ENCODE measurements at places on chromosomes 1 and 21.

- DNase-seq = no peak
These were observed 21.9 kb downstream of the USP48 start for GRCh38 chr1:21761052-21761451.

DNA sequence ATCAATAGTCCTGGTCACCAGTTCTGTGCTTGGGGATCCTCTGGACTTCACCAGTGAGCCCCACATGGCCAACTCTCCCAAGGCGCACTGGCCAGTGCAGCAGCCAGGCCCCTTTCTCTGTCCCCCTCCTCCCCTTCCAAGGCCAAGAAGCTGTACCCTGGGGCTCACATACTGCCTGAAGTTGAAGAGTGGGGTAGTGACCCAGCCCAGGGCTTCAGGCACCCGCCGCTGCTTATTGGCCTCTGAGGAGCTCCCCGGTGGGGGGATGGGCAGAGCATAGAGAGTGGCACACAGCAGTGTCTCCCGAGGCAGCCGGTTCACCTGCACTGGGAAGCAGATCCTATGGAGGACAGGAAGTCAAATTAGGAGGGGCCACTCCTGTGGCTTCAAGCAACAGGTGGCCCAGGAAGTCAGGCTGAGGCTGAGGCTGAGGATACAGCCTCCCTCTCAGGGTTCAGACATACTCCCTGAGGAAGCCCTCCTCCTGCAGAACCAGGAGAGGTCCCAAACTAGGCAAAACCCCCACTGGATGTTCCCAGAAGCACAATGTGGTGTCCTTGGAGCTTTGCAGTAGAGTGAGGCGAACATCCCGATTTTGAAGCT is 38.2 kb upstream of the PPP1R15B start:
- no peak for DNase-seq

GRCh38 chr1:222905151-222905550 is 90.3 kb downstream of the DISP1 start:
- no peak for DNase-seq

GRCh38 chr1:217364220-217364619 is 266.7 kb downstream of the GPATCH2 start:
- no peak for DNase-seq

GRCh38 chr1:173870252-173871075 is 2.3 kb downstream of the ZBTB37 start:
- DNase-seq = no peak

DNA sequence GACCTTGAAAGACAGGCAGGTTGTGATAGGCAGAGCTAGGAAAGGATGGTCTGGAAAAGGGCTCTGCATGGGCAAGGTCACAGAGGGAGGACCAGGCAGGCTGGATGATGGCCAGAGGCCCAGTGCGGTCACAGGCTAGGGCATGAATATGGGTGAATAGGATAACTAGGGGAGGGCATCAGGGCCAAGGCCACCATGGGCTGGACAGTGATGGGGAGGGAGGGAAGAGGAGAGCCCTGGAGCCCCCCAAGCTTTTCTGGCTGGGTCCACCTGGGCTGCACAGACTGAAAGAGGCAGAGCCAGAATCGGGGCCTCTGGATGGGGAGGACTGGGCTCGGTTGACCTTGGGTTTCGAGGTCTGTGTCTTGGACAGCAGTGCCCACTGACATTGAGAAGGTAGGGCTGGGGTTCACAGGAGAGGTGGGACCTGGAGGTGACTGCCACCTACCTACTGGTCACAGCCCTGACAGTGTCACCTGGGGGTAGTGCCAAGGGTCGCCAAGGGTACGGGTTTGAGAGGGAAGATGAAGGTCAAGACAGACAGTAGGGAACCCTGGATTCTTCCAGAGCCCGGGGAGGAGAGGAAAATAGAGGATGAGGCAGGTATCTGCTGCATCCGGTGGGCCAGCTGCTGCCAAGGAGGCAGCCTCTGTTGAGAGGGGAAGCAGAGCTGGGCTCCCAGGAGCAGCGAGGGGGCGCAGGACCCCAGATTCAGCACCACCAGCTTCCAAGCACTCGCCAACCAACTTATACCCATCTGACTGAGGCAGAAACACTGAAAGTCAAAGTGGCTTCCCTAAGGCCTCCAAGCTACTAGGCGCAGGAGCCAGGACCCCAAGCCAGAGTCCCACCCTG is 6.1 kb upstream of the NPHP4 start:
- DNase-seq = no peak

Data from G401 (cell line).